ENCODE measurements at places on chromosomes 11 and 22. TPM values are rescaled to one million over a fixed set of nuclear protein-coding genes. Genes with fewer than 3 reads are reported as not detected.
A peak's percentile ranks its signal among the peaks of the same experiment; 100 is the strongest.

The SLC5A4 gene
- not detected for polyA plus RNA-seq

The PATL1 gene
- polyA plus RNA-seq, result 6.4 TPM

The KCNQ1 gene
- polyA plus RNA-seq, result 9.3 TPM

The TNNI2 gene
- 10.1 TPM for polyA plus RNA-seq

The C11orf87 gene
- not detected for polyA plus RNA-seq

The LINC01488 gene
- polyA plus RNA-seq, result not detected

The SCGB1D2 gene
- polyA plus RNA-seq, result not detected

The DEFB131B gene
- polyA plus RNA-seq, result not detected

The SMC1B gene
- not detected for polyA plus RNA-seq

The RIMBP3C gene
- not detected for polyA plus RNA-seq

The CARD16 gene
- polyA plus RNA-seq, result 232 TPM

The NAALAD2 gene
- not detected for polyA plus RNA-seq

- no peak for DNase-seq
These were observed 19.6 kb upstream of the PDGFD start for GRCh38 chr11:104183593-104183992.

GRCh38 chr22:50027639-50028537, 15.3 kb upstream of the IL17REL start:
- DNase-seq, result no peak

DNA sequence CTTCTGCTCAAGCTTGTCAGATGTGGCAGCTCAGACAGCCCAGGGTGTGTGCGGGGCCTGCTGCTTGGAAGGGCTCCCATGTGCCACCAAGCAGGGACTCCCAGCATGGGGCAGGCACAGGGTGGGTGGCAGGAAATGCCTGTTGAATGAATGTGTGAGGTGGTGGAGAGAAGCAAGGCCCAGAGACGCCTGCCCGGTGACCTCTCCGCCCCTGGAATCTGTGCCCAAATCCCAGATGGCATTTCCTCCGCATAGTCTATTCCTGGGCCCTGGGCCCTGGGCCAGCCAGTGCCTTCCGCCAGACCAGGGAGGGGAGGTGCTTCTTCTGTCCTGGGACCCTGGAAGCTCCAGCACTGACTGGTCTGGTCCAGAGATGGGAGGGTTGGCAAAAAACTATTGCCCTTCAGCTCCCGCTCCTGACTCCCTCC, 3.7 kb downstream of the CST6 start:
- DNase-seq, result no peak

DNA sequence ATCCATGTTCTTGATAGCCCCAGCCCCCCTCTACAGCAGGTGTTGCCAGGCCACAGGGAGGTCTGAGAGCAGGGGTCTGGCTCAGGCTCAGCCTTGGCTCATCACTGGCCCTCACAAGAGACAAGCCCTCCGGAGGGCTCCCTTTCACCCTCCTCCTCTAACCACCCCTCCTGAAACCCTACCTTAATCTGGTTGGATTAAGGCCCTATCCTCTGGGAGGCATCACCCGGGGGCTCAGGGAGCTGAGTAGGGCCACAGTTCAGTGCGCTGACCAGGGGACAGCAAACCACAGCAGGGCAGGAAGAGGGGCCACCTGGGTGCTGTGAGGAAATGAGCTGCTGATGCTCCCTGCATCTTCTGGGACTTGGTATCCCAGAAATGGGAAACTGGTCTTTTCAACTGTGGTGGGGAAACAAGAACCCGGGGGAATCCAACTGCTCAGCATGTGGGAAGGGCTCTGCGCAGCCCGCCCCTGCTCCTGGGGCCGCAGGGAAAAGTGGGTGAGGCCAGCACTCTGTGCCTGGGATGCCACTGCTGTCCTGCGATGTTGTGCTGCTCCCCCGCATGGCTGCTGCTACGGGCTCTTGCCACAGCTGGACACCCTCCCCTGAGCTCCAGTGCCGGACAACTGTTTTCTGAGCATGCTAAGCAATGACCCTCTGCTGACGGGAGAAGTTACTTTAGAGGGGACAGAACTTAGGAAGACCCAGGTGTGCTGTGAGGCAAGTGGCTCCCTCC, 17.5 kb downstream of the ADORA2A start:
- DNase-seq, result no peak

- no peak for DNase-seq
These were observed 133.7 kb downstream of the CTTN start for GRCh38 chr11:70532066-70532440.

DNA sequence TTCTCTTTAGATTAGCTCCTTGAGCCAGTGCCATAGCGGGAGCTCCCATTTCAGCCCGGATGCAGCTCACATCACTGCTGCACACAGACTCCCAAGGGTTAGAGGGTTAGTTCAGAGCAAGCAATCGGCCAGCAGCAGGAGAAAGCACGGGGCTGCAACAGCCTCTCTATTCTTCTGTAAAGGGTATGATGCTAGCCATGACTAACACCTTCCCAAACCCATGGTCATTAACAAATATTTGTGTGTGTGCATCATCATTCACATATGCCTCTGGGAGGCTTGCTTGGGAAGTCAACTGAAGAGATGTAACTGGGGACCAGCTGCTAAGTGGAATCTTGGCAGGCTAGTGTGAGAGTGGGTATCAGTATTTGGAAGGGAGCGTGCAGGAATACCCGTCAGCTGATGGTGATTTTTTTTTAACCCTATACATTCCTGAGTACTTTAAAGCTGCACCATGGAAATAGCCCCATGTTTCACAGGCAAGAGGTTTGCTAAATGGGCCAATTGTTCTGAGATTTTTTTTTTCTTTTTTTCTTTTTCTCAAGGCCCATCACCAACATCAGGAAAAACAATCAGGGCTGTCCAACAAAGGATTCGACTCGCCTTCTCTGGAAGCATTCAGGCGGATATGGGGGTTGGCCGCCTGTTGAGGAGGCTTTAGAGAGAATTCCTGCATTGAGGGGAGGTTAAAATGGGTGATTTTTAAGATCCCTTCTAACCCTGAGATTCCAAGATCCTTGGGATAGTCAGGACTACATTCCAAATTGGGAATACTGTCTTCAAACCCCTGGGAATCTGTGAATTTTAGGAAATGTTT, 33.2 kb upstream of the CCDC89 start:
- DNase-seq, result no peak

DNA sequence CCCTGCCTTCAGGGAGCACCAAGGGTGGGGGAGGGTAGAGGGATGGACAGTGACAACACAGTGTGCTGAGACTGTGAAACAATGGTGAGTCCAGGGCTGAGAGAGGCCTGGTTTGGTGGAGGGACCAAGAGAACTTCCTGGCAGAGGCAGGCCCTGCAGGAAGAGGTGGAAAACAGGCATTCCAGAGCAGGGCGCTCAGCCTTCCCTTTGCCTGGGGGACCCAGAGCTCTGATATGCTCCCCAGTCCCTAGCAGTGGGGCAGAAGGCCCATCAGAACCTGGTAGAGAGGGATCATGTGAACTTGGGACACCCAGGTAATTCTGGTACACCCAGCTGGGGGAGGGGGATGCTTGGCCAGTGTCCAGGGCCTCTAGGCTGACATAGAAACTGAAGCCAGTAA, 17.2 kb upstream of the UVRAG start:
- no peak for DNase-seq

DNA sequence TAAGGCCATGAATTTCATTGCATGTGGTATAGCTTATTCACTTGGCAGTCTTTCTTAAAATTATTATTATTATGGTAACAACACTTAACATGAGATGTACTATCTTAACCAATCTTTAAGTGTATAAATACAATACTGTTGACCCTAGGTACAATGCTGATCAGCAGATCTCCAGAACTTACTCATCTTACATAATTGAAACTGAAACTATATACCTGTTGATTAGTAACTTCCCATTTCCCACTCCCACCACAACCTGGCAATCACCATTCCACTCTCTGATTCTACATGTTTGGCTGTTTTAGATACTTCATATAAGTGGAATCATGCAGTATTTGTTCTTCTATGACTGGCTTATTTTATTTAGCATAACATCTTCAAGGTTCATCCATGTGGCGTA, 150.2 kb upstream of the POU2AF2 start:
- no peak for DNase-seq

DNA sequence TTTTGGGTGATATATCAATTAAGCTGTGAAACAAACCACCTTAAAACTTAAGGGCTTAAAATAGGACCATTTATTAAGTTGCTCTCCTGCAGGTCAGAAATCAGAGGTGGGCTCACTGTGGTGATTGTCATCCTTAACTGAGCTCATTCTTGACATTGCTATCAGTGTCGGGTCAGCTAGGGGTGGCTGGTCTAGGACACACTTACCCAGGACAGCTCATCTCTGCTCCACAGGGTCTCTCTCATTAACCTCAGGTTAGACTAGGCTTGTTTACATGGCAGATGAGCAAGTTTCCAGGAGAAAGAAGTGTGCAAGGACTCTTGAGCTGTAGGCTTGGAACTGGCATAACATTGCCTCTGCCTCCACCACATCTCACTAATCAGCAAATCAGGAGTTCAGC, 601.0 kb upstream of the RAG2 start:
- no peak for DNase-seq

- no peak for DNase-seq
These were observed 230.0 kb downstream of the SOX6 start for GRCh38 chr11:16126362-16126761.

- no peak for DNase-seq
These were observed 168.7 kb downstream of the EFCAB6 start for GRCh38 chr22:43643387-43643786.

DNA sequence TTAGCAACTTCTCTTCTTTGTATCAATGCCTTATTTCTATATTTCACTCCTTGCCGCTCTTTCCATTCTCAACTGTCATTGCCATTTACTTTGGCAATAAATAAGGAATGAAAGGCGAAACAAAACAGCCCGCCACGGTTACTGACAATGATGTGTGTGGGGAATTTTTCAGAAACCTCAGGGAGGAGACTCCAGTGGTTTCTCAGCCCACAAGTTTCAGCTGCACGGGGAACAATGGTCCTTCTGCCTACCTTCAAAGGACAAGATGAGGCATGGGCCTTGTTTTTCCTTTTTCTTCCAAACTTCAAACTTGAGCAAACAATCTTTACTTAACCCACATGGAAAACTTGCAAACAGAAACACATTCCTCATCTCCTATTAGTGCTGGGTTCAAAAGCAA, 409.4 kb downstream of the METTL15 start:
- DNase-seq, result no peak

DNA sequence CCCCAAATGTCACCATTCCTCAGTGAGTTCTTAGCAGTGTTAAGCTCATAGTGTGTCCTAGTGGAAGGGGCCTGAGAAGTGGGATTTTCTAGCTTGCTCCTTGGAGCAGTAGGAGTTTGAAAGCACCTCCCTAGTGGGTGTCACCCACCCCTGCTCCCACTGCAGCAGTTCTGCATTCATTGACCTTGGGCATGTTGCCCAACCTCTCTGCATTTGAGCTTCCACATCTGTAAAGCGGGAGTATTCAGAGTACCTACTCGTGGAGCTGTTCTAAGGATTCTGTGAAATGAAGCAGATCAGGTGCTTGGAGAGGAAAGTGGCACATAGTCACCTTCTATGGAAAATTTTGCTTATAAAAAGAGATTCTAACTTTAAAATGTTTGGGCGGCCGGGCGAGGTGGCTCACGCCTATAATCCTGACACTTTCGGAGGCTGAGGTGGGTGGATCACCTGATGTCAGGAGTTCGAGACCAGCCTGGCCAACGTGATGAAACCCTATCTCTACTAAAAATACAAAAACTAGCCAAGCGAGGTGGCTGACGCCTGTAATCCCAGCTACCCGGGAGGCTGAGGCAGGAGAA, 16.9 kb downstream of the LMO2 start:
- no peak for DNase-seq

- DNase-seq, result no peak
These were observed 341.5 kb upstream of the ANO3 start for GRCh38 chr11:25990406-25990805.

- DNase-seq, result no peak
These were observed 19.7 kb downstream of the P2RX3 start for GRCh38 chr11:57357856-57358255.

GRCh38 chr22:47090591-47091245, 328.3 kb downstream of the TBC1D22A start:
- DNase-seq, result peak; percentile 13

DNA sequence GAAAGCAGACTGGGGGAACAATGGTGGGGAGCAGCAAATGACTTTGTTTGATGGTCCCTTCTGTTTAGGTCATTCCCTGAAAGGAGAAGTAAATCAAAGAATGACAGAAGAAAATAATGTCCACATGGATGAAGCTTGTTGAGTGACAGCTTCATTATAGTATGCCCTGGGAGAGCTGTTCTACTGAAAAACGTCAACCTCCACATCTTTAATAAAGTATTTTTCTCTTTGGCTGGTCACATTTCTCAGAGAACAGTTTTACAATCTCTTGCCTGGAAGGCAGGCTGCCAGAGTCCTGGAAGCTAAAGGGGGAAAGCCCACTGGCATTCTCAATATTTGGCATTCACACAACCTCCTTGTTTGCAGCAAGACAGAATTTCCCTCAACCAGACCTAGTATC, 287.9 kb downstream of the SWAP70 start:
- no peak for DNase-seq

GRCh38 chr11:129324533-129325175, 51.0 kb upstream of the BARX2 start:
- DNase-seq, result no peak

GRCh38 chr22:45670981-45671782, 452 bp upstream of the ATXN10 start:
- no peak for DNase-seq

DNA sequence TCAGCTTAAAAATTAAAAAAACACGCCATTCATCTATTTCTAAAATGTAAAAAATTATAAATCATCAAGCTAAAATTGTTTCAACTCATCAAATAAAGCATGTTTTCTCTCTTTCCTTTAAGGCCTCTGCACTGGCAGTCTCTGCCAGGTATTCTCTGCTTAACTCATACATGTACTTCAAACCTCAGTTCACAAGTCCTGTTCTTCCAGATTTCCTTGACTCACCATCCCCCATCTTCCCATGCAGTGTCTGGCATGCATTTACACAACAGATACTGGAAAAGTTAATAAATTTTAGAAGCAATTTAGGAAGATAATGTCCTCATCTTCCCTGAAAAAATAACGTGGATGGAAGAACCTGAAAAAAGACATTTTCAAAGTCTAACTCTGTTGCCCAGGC, 32.5 kb downstream of the CSTF3 start:
- DNase-seq, result no peak

DNA sequence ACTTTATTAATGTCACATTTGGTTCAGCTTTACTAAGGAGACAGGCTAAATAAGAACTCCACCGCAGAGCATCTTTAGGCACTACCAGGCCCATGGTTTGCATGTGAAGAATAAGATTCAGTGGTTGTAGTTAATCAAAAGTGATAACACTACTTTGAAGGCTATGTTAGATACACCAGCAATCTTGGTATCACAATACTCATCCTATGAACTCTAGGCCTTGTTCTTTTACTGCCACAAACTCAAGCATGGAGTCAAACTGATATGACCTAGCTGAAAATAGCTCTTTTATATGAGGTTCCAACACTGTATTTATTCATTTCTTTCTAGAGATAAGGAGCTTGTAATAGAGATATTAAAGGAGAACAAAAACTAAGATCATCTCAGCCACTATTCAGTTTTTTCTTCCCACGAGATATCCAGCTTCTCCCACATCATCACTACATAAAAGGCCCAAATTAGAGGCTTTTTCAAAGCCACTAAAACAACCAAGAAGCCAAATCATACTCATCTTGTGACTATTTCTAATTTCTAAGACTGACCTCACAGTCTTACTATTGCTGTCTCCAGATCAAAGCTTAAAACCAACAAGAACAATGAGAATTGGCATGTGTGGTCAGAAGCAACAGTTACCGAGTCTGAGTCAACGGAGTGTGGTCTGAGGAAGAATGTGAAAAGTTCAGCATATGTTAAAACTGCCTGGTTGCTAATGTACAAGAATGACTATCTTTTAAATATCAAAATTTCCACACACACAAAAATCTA, 25.1 kb upstream of the GUCY1A2 start:
- no peak for DNase-seq

GRCh38 chr11:47551086-47551485, 1.8 kb downstream of the CELF1 start:
- no peak for DNase-seq

Measured in naive B cell (primary cell).